ENCODE measurements at places on chromosomes 7 and 10.

- DNase-seq: no peak
Measured at GRCh38 chr10:11825796-11826414, 2.7 kb downstream of the PROSER2 start.

GRCh38 chr10:124498056-124498455 is 36.4 kb downstream of the LHPP start:
- no peak for DNase-seq

- no peak for DNase-seq
Measured at GRCh38 chr7:99004781-99005500, 126.6 kb downstream of the TRRAP start.

DNA sequence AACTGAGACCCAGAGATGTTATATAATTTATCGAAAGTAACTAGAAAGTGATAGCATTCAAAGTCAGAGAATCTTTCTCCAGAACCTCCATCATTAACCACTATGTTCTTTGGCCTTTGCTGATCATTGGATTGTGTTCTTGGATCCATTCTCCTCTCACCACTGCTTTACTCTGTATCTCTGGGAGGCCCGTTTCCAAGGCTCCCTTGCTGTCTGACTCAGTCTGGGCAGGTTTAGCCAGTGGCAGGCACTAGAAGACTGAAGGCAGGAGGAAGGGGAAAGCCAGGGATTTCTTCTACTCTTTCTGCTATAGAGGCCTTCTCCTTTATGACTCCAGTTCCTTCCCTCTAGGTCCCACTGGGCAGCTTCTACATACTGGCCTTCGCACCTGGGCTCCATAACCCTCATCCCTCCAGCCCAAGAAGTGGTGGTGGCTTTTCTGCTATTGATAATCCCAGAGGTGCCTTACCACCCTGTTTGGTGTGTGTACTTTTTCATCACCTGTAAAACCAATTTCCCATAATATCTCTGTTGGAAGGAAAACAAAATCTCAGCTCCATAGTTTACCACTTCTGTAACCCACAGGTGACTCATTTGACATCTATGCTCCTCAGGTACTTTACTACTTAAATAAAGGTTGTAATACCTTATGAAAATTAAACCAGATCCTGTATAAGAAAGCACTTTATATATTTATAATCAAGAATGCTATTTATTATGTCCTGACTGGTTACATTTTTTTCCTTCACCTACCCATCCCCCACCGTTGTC is 36.0 kb downstream of the BCAP29 start:
- DNase-seq: no peak

DNA sequence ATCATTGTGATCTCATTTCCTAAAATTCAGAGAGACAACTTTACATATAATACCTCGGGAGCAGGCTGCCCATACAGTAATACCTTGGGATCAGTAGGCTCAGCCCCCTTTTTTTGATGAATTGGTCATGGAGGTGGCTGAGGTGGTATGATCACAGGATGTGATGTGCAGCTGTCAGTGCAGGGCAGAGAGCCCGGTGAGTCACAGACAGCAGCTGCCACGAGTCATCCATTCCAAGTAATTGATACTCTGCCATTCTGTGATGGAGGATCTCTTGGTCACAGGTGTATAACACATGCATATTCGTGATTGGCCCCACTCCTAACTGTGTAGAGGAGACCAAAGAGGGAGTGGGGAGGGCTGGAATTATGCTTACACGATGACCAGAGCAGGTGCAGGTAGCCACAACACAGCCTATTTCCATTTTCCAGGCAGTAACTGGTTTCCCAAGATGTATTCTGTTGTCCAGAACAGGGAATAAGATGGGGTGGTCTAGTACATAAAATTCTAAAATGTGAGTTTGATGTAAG is 14.1 kb downstream of the NRCAM start:
- DNase-seq: no peak

- DNase-seq: no peak
Measured at GRCh38 chr10:63434866-63435854, 30.6 kb downstream of the JMJD1C start.

GRCh38 chr7:25459057-25459456 is 230.8 kb upstream of the NPVF start:
- DNase-seq: no peak

GRCh38 chr7:41425926-41426325 is 277.0 kb downstream of the INHBA start:
- DNase-seq: no peak

- DNase-seq: no peak
Measured at GRCh38 chr10:20893297-20893696, 3.8 kb downstream of the NEBL start.

DNA sequence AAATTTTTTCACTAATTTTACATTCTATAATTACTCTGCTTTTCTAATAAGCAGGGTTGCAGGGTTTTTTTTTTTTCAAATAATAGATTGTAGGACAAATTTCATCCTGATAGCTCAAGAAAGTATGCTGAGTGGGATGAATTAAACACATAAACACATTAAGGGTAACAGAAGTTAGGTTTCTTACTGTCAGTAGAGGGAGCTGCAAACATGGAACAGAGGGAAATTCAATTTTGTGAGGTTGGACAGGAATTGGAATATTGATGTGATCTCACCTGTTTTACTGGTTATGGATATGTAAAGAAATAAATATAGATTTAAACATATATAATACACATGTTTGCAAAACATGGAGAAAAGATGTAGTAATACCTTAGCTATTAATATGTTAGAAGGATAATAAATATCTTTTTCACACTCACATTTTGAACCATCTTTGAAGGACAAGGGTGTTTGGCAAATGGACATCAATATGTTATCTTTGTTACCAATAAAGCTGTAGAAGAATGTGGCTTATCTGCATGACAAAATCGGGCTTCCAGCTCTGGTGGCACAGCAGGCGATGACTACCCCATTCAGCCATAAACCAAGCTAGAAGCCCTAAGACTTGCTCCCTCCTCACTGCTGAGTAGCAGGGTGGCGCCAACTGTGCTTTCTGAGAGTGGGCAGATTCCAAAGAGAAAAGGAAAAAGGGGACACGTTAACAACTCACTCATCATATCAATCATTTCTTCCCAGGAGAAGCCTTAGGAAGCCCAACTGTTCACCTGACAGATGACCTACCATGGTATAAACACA is 1257.4 kb downstream of the GATA3 start:
- DNase-seq: no peak

DNA sequence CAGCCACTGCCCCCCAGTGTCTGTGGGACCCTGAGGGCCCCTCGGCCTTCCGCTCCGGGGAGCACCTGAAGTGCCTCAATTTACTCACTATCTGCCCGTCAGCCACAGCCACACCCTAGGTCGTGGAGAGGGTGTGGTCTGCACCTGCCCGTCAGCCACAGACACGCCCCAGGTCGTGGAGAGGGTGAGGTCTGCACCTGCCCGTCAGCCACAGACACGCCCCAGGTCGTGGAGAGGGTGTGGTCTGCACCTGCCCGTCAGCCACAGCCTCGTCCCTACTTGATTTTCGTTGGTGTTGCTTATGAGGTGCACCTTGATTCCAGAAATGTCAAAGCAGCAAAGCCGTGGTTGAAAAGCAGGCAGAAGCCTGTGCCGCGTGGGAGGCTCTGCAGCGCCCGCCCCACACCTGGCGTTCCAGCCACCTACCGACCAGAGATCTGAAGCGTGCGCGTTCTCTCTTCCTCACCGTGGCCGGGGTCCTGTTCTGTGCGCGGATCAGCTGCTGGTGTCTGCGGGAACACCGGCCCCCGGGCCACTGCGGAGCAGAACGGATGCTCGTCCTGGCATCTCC is 101.6 kb downstream of the DYNC2I1 start:
- no peak for DNase-seq

GRCh38 chr10:6197321-6197720 is 5.4 kb upstream of the PFKFB3 start:
- DNase-seq: no peak

DNA sequence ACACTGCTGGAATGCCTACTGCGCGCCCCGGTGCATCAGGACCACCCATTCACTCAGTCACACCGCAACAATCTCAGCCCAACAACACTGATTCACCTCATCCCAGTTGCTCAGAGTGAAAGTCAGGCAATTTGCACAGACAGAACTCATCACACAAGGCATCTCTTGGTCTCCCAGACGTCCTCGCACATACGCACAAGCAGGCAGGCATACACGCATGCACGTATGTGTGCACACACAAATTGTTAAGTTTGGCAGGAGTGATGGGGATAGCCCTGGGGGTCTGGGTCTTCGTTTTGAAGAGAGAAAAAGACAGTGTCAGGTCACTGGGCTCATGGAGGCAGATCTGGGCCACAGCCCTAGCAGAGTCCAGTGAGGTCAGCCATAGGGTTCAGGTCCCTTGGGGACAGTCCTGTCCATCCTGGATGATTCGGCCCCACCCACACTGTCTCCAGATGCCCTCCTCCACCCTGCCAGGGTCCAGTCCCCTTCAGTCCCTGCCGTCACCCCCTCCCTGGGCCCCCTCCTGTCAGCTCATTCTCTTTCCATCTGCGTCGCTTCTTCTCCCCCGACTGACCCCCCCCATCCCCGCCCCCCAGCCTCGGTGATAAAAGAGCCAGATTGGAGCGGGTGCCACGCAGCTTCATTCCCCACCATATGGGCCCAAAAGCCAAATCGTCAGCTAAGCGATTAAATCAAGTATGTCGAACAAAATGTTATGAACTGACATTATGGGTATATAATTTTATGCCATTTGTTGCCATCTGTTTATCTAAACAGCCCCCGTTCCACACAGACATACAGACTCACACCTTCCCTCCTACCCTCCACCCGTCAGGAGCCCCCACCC is 48.5 kb upstream of the SLF2 start:
- DNase-seq: no peak

GRCh38 chr10:62759599-62760175 is 44.8 kb upstream of the ADO start:
- no peak for DNase-seq

DNA sequence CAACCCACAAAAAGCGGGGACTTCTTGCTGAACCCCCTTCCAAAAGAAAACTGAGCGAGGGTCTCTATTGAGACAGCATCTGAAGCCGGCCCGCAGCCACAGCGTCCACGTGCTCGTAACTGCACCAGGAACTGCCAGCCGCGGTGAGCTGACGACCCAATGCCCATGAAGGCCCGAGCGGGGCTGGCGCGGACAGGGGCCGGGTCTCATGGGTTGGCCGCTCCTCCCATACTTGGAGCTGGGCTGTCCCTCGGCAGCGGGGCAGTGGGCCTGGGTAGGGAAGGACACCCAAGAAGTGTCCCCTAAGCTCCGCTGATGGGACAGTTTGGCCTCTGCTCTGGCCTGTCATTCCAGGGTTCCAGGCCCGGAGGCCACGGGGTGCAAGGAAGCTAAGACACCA is 22.3 kb downstream of the CYP2W1 start:
- DNase-seq: no peak

GRCh38 chr10:132188331-132188730 is 1.6 kb downstream of the DPYSL4 start:
- no peak for DNase-seq

DNA sequence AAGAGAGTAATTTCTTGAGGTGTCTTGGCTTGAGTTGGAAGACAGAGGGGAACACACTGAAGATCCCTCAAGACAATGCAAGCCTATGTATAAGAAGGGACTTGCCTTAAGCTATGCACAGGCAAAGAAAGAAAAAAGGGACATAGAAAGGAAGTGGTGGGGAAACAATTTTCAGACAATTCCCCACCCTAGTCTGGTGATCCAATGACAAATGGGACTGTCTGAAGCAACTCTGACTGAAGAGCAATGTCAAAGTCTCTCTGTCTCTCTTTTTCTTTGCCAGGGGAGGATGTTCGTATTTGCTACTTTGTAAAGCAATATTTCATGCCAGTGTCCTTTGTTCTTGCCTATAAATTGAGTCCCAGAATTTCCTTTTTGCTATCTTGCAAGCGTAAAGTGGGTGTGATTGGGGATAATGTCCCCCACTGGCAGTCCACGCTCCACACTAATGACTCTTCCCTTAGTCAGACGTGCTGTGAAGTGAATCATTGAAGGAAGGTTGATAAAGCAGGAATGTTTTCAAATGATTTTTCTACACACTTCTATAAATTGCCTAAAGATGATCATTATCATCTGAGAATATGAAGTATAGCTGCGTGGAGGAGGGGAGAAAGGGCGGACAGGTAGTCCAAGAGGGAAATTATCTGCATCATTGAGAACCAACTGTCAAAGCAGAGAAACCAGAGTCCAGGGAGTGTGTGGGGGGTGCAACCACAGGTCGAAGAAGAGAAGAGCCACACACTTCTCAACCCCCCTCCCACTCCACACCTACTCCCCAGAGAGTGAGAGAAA is 243.8 kb upstream of the ETV1 start:
- DNase-seq: no peak

DNA sequence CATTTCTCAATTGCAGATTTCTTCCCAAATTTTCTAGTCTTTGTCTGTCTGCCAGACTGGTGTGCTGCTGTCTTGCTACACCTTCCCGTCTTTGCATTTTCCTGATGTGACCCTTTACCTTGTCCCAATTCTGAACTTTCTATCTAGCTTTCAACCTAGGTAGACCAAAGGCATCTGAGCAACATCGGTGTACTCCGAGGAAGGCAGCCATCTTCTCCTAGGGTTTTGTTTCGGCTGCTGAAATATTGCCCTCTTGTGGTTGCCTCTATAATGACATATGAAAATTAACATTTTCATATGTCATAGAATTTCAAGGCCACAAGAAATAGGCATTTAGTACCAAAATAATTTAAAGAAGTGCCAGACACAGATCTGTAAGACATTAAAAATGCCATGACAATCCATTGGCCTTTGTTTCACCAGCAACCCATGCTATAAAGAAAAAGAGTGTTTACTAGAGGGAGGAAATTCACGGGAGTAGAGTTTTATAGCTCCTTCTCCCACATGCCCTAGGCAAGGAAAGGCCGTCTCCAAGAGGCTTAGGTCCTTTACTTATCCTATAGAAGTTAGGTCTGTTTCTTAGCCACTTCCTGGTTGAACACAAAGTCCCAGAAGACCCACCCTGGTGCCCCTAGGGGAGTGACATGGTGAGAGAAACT is 23.4 kb downstream of the OR9A2 start:
- DNase-seq: no peak

DNA sequence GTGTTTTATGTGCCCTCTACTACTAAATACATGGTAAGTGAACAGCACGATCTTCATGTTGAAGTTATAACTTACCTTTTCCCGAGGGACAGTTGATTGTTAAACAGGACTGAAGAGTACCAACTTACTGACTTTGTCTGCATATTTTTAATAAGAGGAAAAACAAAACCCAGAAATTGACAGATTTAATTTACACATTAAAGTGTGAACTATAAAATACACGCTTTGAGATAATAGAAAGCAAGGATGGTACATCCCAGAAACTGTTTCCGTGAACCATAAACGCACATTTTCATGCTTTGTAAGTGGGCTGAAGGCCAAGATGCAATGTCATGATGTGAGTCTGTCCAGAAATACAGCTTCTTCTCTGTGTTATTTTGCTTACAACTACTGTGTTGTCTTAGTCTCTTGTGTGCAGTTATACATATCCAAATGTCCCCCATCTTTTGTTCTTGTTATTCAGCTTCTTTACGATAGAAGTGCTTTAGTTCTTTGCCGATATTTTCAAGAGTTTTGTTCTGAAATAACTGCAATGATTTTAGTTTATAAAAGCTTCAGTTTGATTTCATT is 190.1 kb downstream of the MLLT10 start:
- no peak for DNase-seq

DNA sequence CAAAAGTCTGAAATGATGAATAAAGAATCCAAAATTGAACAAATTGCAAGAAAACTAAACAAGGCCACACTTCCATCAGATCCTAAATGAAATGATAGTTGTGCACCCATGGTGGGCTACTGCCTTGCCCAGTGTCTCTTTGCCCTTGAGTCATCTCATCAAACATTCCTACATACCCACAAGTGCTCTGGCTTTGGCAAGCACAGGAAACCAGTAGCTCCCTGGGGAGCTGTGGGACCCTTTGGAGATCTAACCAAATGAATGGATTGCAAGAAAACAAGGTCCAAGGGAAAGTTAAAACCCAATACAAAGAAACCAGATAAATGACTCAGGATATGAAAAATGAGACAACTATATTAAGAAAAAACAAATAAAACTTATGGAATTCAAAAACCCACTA is 129.8 kb upstream of the TMEM229A start:
- DNase-seq: no peak
